Spleen (tissue), 13 donors: ENCODE measurements at places on chromosomes 13 and 19. TPM values are rescaled to one million over a fixed set of nuclear protein-coding genes. Genes with fewer than 3 reads are reported as not detected.

- no peak for DNase-seq
Observed at GRCh38 chr13:30024125-30024865, 173.9 kb upstream of the UBL3 start.

The CD37 gene
- polyA plus RNA-seq: 452 TPM

GRCh38 chr13:48782429-48782840 is 128.7 kb downstream of the CYSLTR2 start:
- DNase-seq: no peak

DNA sequence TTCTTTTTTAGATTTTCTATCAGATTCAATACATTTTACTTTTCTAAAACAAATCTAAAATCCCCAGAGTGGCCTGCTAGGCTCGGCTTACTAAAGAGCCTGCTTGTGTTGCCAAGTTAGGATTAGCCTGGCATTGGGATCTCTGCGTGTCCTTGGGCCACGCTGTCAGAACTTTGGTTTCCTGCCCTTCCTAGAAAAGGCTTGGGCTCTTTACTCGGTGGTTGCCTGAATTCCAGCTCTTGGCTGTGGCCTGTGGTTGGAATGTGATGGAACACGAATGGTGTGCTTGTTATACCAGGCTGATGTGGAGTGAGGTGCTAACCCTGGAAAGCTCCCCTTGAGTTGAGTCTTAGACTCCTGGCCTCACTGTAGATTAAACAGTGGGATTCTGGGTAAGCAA is 8.5 kb downstream of the SPATA13 start:
- no peak for DNase-seq

DNA sequence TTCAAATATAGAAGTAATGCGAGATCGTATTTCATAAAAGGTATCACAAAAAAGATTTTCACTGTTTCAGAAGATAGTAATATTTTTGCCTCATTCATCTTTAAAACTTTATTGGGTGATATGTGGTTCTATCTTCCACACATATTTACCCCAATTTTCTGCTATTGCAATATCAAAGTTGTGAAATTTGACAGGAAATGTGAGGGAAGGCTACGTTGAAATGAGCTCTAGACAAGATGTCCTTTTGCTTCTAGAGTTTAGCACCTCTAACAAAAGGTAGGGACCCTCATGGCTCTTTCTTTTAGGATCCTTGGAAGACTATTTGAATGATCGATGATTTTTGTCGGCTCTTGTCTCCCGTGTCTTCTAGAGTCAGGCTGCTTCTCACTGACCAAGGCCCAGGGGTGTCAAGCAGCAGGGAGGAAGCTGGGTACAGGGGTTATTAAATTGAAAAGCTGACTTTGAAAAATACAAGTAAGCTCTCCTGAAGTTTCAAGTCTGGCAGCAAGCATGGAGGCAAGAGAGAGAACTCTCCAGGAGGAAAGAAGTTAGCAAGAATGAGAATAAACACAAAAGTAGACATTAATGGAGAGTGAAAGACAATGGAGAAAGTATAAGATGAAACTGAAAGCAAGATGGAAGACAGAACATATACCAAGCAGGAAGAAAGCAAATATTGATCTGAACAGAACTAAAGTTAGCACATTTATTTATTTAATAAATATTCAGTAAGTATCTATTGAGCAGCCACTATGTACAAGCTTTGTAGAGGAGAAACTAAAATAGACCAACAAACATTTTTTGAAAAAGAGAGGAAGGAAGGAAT is 73.4 kb downstream of the RUBCNL start:
- no peak for DNase-seq

DNA sequence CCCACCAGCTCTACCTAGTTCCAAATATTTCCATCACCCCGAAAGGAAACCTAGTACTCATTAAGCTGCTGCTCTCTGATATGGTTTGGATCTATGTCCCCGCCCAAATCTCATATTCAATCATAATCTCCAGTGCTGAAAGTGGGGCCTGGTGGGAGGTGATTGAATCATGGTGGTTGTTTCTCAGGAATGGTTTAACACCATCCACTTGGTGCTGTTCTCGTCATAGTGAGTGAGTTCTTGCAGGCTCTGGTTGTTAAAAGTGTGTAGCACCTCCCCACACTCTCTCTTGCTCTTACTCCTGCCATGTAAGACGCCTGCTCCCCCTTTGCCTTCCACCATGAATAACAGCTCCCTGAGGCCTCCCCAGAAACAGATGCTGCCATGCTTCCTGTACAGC is 43.4 kb upstream of the MED4 start:
- DNase-seq: no peak

DNA sequence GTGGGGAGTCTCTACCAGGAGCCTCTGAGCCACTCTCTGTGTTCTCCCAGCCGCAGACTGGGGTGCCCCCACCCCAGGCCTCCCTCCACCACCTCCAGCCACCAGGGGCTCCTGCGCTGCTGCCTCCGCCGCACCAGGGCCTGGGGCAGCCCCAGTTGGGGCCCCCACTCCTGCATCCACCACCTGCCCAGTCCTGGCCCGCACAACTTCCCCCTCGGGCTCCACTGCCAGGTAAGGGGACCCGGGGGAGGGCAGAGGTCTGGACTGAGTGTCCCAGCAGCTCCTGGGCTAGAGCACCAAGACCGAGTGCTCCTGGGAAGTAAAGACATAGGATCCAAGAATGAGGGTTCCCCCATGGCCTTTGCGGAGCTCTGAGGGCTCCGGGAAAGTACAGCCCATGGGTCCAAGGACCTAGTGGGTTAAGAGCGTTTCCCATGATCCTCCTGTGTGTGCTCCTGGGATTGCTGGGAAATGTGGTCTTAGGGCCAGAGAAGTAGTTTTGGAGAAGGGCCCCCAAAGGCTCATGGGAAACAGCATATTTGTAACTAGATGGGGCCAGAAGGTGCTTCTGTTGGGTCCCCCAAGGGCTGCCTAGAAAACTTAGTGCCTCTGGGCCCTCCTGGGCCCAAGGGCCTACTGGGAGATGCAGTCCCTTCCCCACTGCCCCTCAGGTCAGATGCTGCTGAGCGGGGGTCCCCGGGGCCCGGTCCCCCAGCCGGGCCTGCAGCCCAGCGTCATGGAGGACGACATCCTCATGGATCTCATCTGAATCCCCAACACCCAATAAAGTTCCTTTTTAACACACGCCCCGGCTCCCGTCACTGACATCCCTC is 14.6 kb upstream of the PTOV1 start:
- no peak for DNase-seq

DNA sequence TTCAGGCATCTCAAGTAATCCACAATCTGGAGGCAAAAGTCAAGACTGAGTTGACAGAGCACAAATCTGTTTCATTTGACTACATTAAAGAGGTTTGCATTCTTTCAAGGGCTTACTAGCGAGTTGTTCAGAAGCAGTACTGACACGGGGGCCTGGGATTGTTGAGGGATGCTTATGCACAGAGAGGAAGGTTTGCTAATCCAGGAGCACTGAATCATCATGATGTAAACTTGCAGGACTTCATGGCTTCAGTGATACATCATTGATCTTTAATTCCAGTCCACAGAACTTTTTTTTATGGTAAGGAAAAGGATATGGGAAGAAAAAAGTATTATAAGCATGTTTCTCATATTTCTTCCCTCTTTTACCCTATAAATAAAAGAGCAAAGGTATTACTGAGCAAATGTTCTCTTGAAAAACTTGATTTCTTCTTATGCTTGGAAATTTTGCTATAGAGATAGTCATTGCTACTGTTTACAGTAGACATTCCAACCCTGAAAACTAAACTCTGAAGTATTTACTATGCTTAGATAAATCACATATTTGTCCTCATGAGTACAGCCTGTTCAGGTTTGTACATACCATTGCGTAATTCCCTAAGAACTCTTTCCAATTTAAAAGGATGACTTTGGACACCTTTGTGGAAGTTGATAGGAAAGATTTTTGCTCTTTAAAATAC is 65.8 kb upstream of the KPNA3 start:
- DNase-seq: no peak

DNA sequence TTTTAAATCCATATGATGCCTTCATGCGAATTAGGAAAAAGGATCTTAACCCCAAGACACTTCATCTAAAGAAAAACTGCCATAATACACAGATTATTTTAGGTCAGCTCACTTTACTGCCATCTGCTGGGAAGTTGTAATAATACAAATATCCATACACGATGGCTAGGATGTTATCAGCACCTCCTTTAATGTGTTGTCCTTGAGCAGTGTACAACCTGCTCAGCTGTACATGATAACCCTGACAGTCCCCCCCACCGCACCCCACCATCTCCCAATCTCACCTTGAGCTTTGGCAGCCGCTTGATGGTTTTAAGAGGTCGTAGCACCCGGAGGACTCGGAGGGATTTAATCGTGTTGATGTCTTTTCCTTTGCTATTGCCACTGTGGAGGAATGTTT is 112.2 kb downstream of the IER2 start:
- no peak for DNase-seq

DNA sequence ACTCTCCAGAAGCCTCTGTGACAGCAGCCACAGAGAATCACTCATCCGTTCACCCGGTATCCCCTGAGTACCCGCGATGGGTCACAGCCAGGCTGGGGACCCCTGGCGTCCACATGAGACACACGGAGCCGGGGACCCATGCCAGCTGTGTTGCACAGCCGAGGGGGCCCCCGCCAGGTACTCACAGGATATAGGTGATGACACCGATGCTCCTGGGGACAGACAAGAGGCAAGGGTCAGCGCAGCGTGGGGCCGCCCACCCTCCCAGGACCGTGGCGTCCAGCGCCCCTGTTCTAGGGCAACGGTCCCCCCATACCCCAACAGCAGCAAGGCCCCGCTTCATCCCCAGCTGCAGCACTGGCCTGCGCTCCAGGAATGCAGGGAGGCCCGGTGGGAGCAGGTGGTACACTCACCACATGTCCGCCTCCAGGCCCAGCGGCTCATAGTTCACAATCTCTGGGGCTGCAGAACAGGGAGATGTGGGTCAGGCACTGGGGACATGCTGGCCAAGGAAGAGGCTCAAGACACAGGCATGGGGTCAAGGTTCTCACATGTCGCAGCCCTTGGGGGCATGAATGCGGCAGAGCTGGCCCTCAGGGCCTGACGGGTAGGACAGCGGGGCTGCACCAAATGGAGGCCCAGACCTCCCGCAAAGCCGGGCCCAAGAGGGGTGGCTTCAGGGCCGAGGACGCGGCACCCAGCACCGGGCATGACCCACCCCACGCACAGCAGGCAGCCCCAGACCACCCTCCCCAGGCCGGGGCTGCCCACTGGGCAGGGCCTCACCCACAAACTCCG is 7.2 kb downstream of the DAPK3 start:
- DNase-seq: no peak

- DNase-seq: no peak
Observed at GRCh38 chr19:6718741-6719539, 1.5 kb downstream of the C3 start.

DNA sequence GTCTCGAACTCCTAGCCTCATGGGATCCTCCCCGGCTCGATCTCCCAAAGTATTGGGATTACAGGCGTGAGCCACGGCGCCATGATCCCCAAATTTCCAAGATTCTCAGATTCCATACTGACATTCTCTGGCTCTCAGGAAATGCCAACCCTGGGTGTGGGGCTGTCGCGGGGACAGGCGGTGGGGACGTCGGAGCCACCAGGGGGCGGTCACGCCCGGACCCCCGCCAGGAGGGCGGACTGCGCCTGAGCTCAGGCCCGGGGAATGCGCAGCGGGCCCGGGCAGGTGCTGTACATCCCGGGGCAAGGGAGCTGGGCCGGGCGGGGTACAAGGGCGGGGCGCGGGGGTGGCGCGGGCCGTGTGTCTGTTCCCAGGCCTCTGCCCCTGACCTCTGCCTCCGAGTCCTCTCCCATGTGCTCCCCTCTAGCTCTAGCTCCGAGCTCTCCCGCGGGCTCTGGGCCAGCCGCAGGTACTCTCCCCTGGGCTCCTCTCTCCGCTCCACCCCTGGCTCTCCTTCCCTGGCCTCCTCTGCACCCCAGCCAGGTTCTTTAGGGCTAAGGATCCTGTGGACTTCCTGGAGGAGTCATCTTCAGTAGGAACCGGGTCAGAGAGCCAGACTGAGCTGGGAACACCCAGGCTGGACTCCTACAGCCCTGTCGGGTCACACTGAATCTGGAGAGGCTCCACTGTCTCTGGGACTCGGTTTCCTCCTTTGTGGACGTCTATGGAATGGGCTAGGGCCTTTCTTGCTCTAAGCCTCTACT is 2.4 kb downstream of the PPP1R13L start:
- DNase-seq: peak; percentile 85

The GRK1 gene
- polyA plus RNA-seq: not detected

The DAPK3 gene
- 26.5 TPM for polyA plus RNA-seq

- no peak for DNase-seq
Observed at GRCh38 chr13:27171244-27171826, at the start of gene USP12. Gene USP12, minus strand, starts transcription at chr13:27171811. Its CDS starts 172 bp downstream, at chr13:27171639.

The ZNF554 gene
- polyA plus RNA-seq: 1.4 TPM

DNA sequence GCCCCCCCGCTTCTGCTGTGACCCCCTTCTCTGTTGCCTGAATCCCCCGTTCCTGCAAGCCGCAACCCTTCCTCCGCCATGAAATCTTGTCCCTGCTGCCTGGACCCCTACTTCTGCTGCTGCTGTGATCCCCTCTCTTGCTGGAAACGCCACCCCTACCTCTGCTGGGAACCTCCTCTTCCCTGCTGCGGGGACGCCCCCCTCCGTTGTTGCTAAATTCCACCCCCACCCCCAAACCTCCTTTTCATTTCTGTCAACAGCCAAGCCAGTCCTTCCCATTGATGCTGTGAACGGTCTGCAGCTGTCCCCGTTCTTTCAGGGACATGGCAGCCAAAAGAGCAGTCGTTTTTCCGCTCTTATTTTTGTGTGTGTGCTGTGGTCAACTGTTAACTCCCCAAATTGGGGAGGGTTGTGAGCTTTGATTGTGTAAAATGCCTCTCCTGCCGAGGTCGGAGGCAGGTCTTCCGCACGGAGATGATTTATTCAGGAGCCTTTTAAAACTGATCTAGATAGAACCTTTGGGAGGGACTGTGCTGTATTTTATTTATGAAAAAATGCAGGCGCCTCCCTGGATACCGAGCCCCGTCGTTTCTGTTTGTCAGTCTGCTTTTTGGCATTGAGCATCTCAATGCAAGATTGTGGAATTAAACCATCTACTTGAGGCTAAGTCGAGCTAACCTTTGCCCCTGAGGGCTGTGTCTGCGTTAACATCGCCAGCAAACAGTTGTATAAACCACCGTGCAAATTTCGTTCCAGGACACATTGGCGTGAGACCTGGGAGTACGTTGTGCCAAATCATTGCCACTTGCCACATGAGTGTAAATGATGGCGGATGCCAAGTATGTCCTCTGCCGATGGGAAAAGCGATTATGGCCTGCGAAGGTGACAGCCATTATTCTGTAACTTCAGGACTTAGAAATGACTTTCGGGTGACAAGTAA is 27.9 kb upstream of the NDUFS7 start:
- no peak for DNase-seq

The TPTE2 gene
- 0.26 TPM for polyA plus RNA-seq

The SMIM24 gene
- polyA plus RNA-seq: 0.63 TPM

The ZNF444 gene
- 22.6 TPM for polyA plus RNA-seq

The PLPP2 gene
- 1.2 TPM for polyA plus RNA-seq

The CEACAM16 gene
- not detected for polyA plus RNA-seq
